Hepatic stellate cell (primary cell): ENCODE measurements at places on chromosomes 7 and 10.

DNA sequence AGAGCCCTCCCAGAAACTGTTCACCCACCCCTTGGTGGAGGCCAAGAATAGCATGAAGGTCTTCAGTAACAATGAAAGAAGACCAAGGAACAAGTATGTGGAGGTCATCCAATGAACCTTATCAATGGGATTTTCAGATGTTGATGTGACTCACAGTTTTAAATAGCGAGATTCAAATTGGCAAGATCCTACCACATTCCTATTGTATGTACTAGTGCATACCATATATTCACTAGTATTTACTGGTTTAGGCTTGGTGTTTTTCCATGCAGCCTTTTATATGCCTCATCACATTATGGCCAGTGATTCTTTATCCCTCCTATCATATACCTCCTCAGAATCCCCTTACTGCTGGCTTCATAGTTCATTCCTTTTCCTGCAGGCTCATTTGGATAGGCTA lies 54.4 kb downstream of the ITGB8 start:
- DNase-seq: no peak

GRCh38 chr7:155825336-155825735 lies 13.1 kb upstream of the SHH start:
- no peak for DNase-seq

DNA sequence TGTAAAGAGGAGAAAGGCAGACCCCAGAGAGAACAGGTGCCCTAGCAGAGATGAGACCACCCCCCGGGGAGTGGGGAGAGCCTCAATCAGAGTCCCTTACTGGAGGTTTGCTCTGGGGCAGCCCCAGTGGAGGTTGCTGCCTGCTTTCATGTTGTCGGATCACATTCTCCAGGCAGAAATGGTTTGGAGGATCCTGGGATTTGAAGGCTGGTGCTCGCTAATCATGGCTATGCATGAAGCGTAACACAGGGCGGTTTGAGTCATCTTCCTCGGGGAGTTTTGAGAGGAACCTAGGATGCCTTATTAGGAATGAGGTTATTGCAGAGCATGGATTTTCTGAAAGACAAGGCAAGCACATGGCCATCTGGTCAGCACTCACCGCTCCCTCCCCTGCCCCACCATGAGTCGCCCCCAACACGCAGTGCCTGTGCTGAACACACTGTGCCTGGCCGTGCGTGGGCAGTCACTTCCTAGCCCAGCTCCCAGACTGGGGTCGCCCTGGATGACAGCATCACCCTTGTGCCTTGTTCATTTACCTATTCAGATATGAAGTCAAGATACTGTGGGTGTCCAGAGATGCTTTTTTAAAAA lies 319.9 kb downstream of the DPP6 start:
- DNase-seq: no peak

GRCh38 chr7:91898240-91898992 lies 17.9 kb upstream of the MTERF1 start:
- no peak for DNase-seq

DNA sequence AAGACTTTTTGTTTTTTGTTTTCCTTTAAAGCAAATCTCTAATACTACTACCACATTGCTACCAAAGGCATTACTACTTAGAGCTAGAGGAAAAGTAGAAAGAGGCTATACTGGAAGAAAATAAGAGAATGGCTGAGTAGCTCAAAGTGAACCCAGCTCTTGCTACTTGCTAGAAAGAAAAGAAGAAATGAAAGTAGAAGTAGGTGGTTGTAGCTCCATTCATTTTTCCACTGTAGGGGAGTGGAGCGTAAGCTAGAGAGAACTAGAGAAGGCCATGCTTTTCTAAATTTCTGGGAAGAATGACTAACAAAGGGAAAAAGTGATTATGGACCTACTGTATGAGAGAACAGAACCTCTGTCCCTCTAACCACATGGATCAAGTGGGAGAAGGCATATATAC lies 184.4 kb downstream of the PON1 start:
- DNase-seq: no peak

DNA sequence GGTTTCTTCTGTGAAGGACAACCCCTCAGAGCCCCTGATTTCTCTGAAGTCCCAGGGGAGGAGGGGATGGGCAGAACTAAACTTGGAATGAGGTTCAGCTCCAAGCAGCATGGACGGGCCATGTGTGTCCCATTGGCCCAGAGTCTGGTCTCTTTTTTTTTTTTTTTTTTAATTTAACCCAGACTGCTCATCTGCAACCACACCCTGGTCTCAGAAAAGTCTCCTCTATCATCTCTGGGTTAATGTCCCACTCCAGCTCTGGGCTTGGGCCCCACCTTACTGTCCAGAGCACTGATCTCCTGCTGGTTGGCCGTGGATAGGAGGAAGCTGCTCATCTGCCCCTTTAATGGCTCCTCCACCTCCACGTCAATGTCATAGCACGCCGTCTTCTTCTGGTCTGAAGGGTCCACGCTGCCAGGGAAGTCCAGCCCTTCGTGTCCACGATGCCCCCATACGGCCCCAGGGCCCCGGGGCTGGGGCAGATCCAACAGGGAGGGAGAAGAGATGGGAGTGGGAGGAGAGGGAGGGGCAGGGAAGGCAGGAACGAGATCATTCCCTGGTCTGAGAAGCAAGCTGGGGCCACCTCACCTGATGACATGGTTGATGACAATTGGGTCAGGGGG lies 7.7 kb downstream of the CHPF2 start:
- DNase-seq: no peak

DNA sequence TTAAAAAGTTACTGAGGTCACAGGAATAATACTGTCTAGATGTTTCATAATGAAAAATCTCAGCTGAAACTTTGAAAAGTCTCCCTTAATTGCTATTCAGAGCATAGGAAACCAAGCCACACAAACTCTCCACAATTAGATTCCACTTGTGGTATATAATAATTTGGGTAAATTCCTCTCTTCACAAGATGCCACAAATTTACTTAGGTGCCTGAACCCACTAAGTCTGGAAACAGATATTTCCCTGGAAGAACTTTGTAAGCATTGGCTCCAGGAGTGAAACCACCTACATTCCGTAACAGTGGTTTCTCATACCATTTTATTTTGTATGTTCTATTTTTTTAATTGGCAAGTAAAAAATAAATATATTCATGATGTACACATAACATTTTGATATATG lies 493.4 kb downstream of the SEMA3D start:
- no peak for DNase-seq

DNA sequence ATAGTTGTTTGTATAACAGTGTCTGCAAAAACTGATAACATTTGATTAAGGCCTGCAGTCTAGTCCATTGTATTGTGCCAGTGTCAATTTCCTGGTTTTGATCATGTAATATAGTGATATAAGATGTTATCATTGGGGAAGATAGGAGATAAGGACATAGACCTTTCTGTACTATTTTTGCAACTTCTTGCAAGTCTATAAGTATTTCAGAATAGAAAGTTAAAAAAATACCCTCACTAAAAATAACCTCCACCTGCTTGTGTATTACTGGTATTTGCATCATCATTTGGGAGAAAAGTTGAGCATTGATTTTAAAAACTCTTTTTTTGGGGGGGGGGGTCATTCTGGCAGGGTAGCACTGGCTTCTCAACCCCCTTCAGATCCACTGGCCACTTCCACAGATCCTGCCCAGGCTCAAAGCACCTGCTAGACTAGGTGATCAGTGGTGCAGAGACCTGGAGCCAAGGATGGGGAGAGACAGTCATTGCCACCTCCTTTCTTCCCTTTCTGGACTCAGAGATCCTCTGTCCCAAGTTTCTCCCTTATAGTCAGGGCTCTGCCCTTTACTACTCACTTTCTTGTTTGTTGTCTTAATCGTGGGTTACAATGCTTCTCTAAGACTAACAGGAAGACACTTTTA lies 103.0 kb downstream of the RBM20 start:
- no peak for DNase-seq

GRCh38 chr10:121102706-121103105 lies 251.5 kb downstream of the WDR11 start:
- DNase-seq: no peak

DNA sequence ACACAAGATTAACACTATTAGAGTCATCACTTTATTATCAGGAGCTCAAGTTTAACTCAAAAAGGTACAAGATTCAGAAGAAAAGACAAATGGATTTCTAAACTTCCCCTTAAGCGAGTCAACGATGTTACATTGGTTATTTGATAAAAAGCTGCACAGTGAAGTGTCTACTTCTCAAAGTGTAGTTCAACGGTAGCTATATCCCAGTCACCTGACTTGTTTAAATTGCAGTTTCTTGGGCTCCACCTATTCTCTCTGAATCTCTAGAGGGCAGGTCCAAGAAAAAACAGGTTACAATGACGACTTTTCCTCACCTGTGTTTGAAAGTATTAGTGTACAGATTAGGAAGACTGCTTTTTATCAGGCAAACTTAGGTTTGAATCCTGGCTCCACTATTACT lies 16.6 kb downstream of the MINDY3 start:
- DNase-seq: no peak

GRCh38 chr7:35576031-35576573 lies 118.8 kb downstream of the HERPUD2 start:
- no peak for DNase-seq

- no peak for DNase-seq
Measured at GRCh38 chr7:105748701-105749100, 127.7 kb downstream of the ATXN7L1 start.

- DNase-seq: no peak
Measured at GRCh38 chr10:51808187-51808586, 108.8 kb upstream of the CSTF2T start.

DNA sequence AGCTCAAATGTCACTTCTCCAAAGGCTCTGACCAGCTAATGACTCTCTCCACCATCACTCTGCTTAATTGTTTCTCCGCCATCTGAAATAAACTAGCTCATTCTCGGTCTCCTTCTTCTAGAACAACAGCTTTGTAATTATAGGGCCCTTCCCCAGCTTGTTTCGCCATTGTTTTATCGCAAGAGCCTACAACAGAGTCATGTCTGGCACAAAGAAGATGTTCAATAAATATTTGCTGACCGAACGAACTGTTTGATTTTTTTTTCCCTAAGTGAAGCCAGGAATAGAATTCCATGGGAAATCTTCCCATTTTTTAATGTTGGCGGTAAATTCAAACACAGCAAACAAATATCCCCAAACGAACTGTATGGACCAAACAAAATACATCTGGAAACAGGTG lies 63.8 kb upstream of the NMT2 start:
- DNase-seq: no peak

GRCh38 chr7:107414198-107414597 lies 55.7 kb upstream of the GPR22 start:
- DNase-seq: no peak
